ENCODE measurements at places on chromosomes 1 and 21.

GRCh38 chr1:18948913-18949685, 7.4 kb downstream of the IFFO2 start:
- no peak for DNase-seq

- no peak for DNase-seq
These were observed 291.8 kb downstream of the OLFM3 start for GRCh38 chr1:101704895-101705294.

GRCh38 chr1:54356680-54357147, 49.5 kb downstream of the SSBP3 start:
- DNase-seq, result no peak

- no peak for DNase-seq
These were observed 10.2 kb downstream of the CD55 start for GRCh38 chr1:207331354-207332313.

- no peak for DNase-seq
These were observed 25.2 kb upstream of the ROR1 start for GRCh38 chr1:63748641-63749040.

DNA sequence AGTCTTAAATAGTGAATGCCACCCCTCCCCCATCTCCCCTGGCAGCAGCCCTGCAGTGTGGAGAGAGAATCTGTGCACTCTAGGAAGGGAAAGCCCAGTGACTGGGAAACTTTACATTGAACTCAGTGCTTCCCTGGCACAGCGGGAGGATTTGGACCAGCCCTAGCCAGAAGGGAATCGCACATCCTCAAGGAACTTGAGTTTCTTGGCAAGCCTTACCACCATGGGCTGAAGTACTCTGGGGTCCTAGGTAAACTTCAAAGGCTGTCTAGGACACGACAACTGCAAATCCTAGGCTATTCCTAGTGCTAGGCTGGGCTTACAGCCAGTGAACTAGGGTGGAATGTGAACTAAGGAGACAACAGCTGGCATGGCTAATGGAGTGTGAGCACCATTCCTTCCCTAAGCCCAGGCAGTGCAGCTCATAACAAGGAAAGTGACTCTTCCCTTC, 88.3 kb downstream of the COL24A1 start:
- no peak for DNase-seq

DNA sequence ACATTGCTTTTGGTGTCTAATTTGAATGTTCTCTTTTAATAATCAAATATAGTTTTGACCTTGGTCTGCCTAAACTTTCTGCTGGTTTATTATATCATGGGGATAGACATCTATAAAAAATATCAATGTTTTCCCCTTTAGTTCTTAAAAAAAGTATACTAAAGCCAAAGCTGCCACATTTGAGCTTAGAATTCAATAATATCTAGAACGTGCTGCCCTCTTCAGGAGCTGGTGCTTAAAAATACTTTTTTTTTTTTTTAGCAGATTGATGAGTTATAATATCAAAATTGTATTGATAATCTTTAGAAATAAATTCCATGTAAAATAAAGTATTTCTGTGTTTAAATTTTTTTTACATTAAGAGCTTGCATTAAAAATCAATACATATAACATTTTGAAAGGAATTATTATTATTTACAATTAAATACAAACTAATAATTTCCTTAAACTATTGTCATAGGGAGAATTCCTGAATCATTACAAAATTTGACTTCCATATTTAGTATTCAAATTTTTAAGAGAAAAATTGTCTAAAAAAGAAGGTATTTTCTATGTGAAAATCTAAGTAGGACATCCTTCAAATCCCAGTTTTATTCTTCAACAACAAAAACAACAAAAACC, 40.1 kb upstream of the ADGRL2 start:
- DNase-seq, result no peak

DNA sequence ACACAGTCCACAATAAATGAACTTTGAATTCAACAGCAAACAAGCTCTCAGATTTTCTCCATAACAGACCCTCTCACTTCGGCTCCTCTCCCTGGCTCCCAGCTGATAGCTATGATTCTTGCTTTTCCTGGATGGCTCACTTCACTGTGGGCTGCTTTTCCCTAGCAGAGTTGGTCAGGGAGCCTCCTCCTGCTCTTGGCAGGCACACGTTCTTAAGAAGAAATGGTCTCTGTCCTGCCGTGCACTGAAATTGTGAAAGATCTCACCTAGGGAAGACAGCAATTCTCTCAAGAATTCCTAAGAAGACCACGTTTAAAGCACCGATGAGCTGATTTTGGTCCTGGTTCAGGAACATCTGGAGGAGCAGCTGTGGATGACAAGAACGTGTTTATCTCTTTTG, 148.5 kb upstream of the KCNK2 start:
- no peak for DNase-seq

- DNase-seq, result no peak
These were observed 30.7 kb downstream of the AKNAD1 start for GRCh38 chr1:108826081-108826635.

GRCh38 chr1:236023926-236024565, 40.8 kb downstream of the NID1 start:
- DNase-seq, result no peak

GRCh38 chr1:205249651-205250050, 21.9 kb downstream of the TMCC2 start:
- no peak for DNase-seq

- DNase-seq, result no peak
These were observed 272.6 kb upstream of the SGIP1 start for GRCh38 chr1:66261364-66261763.

DNA sequence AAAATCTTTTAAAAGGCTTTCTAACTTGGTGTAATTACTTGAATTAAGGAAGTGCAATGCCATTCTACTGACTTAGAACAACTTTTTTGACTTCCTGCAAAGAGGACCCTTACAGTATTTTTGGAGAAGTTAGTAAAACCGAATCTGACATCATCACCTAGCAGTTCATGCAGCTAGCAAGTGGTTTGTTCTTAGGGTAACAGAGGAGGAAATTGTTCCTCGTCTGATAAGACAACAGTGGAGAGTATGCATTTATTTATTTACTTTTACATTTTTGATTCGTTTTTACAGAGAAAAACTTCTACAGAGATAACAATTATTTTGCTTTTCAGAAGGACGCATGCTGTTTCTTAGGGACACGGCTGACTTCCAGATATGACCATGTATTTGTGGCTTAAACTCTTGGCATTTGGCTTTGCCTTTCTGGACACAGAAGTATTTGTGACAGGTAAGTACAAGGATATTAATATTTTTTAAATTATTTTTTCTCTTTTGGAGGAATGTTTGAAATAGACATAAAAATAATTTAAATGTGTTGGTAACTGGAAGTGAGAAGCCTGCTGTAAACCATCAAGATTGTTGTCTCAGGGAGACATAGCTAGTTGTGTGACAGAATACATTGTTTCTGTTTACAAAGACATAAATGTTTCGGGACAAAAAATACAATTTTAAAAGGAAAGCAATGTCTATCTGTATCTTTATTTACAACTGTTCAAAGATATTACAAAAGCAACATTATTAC, at the start of gene PTPRC:
PTPRC (plus strand) TSS at position 147 of the 742 bp plus-strand sequence; CDS start at position 376, 229 bp downstream.
- DNase-seq, result no peak

DNA sequence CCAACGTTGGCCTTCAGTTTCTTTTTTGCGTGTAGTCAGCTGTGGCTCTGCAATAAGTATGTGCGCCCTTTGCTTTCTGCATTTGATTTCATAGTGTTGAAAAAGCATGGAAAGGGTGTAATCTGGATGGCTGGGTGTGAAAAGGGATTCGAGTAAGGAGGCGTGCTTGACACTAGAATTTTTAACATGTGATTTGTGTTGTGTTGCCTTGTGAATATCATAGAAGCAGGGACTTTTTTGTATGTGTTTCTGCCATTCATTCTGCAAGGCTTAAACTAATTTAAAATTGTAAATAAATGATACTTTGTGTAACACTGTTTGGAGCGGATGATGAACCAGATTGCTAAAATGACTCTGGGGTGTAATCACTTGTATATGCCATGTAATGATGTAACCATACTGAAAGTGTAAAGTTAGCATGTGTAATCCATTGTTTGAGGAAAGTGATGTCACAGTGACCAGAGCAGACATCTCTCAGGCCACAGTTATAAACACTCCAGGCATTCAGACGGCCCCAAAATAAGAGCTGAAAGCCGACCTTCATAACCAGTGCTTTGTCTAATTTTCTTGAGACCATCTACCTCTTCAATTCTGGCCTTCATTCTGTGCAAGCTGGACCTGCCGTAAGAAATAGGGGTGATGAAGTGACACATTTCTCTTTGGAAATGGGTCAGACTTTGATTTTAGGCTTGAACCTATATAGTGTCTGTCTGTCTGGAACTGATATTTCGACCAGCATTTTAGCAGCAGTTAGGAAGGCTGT, 618 bp downstream of the SH3BGR start:
- no peak for DNase-seq

GRCh38 chr1:184219414-184219813, 167.4 kb upstream of the C1orf21 start:
- no peak for DNase-seq
